Small intestine (tissue), 16 donors: ENCODE measurements at places on chromosomes 16 and 17.

DNA sequence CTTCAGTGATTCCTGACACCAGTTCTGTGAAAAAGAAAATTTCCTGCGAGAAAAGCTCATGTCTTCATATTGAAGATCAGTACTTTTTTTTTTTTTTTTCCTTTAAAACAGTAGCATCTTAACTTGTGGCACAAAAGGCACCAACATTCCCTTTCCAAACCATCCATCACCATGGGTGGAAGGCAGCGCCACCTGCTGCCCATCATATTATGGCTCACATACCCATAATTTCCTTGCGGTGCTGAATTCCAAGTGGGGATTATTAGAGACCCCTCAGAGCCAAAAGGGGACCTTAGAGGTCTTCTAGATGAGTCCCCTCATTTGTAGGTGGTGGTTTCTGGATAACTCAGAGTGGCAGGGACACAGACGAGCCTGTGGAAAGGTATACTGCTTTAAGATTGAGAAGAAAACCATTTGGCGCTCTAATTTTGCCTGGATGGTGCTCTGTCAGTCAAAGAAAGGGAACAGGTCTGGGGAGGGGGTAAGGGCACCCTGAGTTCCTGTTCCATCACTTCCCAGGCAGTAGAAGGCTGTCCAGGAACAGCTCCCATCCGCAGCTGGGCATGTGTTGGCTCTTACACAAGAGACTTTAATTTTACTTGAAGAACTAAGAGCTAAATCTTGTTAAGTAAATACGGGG, 7.9 kb upstream of the SOST start:
- DNase-seq: peak; percentile 50
- H3K4me3 ChIP-seq: no peak overlapping the region
- H3K27me3 ChIP-seq: no peaks in the 10 kb centered on the region
- H3K36me3 ChIP-seq: peaks cover 6% of the 10 kb centered on the region
- no peaks in the 10 kb centered on the region for H3K4me1 ChIP-seq

DNA sequence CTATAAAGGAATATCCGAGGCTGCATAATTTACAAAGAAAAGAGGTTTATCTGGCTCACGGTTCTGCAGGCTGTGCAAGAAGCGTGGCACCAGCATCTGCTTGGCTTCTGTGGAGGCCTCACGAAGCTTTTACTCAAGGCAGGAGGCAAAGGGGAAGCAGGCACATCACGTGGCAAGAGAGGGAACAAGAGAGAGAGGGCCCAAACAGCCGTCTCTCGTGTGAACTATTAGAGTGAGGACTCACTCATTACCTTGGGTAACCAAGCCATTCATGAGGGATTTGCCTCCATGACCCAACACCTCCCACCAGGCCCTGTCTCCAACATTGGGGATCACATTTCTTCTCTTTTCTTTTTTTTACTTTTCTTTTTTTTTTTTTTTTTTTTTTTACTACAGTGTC, 7.5 kb upstream of the ALKBH5 start:
- no peaks in the 10 kb centered on the region for H3K36me3 ChIP-seq
- H3K4me3 ChIP-seq: no peak overlapping the region
- H3K4me1 ChIP-seq: no peaks in the 10 kb centered on the region
- DNase-seq: no peak

DNA sequence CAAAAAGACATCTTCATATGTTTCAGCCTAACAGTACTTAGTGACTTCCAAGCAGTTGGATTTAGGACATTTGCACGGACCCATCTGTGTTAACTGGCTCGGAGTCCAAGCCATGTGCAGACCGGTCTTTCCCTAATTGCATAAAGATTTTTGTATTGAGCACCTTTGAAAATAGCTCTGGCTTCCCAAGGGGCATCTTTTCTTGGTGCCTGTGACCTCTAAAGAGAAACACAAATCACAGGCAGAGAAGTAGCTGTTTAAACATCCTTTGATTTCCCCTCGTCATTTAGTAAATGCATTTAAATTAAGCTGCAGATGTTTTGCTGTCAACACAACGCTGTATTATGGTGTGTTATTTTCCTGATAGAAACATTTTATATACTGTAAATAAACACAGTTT, 288.2 kb upstream of the SALL1 start:
- H3K36me3 ChIP-seq: no peaks in the 10 kb centered on the region
- no peak overlapping the region for H3K27ac ChIP-seq
- peaks cover 14% of the 10 kb centered on the region for H3K27me3 ChIP-seq

DNA sequence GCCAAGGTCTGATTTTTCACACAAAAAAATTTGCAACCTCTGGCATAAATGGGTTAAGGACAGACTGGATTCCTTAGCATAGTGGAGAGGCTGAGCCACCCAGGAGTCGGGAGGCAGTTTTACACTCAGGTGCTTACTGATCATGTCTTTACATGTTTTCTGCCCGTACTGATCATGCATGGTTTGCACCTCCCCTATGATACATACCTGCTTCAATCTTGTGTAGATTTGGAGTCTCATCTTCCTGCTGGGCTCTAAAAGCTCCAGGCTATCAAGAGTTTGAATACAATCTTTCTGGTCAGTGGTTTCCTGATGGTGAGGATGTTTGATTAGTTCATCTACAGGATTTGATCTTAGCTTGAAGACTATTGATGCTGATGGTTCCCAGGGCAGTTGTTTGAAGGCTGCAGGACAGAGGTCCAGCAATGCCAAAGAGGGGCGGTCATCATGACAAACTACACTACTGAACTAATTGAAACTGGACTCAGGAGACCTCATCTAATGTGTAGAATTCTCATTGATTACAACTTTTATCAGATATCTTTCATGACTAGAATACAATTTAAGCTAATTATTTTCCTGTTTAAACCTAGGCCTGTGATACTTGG, 6.9 kb downstream of the C1QBP start:
- H3K27me3 ChIP-seq: no peaks in the 10 kb centered on the region
- H3K36me3 ChIP-seq: peaks cover 23% of the 10 kb centered on the region
- no peak overlapping the region for H3K4me3 ChIP-seq
- no peak overlapping the region for H3K27ac ChIP-seq
